NCI-H345 (cell line): ENCODE measurements at places on chromosomes 5 and 9.
A peak's percentile ranks its signal among the peaks of the same experiment; 100 is the strongest.

GRCh38 chr5:32014096-32014745 is 159.9 kb downstream of the GOLPH3 start:
- DNase-seq: no peak

- DNase-seq: peak; percentile 73
Measured at GRCh38 chr5:163460562-163461171, at the start of gene HMMR. HMMR (plus strand) TSS chr5:163460632; CDS start chr5:163460693, 61 bp downstream.

DNA sequence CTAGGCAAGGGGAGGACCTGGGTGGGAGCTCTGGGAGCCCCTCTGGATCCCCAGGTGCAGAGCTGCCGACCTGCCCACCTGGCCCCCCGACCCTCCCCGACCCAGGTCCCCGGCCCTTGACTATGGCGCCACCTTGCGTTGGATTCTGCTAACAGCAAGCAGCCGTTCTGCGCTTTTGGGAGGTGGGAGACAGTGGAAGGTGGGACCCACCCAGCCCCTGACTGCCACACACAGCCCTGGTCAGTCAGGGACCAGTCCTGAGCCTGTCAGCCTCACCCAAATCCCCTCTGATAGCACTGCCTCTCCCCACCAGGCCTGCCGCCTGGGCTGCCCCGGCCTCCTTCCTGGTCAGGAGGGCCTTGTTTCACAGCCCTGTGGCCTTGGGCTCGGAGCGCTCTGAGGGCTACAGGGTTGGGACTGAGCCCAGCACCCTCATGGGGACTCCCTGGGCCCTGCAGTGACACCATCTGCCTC is 77.9 kb downstream of the HMCN2 start:
- DNase-seq: peak; percentile 32

DNA sequence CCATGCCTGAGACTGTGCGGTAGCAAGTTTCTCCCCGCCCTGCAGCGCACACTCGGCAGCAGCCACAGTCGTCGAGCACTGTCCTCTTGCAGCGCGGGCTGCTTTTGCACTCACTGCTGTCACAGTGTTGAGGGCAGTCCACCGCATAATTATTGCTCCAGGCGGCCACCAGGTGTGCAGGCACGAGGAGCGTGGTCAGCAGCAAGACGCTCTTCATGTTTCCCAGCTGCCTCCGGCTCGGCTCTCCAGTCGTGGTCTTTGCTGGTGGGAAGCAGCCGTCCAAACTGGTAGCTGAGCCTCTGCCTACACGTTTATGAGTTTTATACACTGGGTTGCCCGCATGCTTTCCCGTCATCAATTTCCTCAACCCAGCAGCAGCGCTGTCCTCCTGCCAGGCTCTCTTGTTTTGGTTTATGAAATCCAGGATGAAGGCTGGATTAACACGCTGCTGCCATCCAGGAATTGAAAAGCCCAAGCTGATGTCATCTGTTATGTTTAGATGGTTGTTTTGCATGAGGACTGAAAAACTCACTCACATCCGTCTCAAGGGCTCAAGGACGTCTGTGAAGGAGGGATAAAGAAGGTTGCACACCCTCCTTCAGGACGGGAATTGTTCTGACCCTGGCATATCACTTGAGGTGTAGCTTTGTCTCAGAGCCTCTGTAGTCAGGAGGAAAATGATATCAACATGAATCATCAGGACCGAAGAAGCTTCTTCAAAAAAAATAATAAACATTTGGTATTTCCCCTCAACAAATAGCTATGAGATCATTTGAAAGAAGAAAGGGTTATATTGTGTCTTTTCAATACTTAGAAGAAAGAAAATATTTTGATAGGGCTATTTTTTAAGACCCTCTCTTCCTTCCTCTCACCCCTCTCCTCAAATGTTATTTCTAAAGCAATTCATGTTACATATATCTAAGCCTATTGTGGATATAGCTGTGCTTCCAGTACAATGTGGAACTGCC is at the start of gene ESM1:
TSS of gene ESM1 (minus strand) at position 293 of the 968 bp plus-strand sequence. CDS start at position 217, 76 bp downstream.
- DNase-seq: no peak

GRCh38 chr9:95049761-95050160 is 267.7 kb downstream of the FANCC start:
- no peak for DNase-seq

DNA sequence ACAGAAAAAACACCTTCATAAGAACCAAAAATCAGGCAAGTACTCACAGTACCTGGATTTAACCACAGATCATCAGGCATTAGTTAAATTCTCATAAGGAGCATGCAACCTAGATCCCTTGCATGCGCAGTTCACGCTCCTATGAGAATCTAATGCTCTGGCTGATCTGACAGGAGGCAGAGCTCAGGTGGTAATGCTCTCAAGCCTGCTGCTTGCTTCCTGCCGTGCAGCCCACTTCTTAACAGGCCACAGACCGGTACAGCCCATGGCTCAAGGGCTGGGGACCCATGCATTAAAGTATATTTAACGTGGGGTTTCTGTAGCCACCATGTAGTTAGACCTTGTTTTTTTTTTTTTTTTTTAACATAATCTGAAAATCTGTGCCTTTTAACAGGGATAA is 147.7 kb downstream of the VPS13A start:
- no peak for DNase-seq

DNA sequence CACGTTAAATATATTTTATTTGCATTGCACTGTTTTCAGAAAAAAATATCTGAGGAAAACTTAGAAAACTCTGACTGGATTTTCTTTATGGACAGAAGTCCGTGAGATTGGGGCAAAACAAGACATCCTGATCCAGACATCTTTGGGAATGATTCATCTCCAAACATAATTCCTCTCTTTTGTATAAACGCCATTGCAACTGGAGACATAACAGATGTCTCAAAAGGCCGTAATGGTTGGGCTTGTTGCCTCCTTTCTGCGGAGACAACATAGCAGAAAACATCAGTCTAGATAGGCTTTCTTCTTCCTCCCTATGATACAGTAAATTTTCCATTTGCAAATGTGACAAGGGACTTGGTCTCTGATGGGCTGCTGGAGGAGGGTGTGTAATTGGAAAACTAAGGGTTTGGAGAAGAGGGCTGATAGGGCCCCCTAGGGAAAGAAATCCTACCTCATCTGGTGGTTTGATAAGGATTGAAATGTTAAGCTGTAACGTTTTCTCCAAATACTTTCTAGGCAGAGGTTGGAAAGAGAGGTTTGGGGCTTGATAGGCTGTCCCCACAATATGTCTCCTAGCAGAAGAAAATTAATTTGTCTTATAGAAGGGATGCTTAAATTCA is 631.5 kb upstream of the ST8SIA4 start:
- no peak for DNase-seq

DNA sequence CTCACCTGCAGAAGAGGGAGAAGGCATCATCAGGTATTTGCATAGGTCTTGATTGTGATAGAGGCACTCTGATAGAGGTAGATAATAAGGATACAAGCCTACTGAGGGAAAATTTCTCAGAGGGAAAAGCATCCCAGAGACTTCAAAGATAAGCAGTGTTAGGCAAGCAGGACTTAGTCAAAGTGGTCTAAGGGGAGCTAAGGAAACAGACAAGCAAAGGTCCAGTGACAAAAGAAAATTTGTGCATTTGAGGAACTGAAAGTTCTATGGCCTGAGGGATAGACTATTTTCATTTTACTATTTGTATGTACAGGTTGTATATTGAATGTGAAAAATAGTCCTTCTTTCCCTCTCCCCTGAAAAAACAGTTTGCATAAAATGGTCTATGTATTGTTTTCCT is 27.4 kb downstream of the OXCT1 start:
- no peak for DNase-seq

DNA sequence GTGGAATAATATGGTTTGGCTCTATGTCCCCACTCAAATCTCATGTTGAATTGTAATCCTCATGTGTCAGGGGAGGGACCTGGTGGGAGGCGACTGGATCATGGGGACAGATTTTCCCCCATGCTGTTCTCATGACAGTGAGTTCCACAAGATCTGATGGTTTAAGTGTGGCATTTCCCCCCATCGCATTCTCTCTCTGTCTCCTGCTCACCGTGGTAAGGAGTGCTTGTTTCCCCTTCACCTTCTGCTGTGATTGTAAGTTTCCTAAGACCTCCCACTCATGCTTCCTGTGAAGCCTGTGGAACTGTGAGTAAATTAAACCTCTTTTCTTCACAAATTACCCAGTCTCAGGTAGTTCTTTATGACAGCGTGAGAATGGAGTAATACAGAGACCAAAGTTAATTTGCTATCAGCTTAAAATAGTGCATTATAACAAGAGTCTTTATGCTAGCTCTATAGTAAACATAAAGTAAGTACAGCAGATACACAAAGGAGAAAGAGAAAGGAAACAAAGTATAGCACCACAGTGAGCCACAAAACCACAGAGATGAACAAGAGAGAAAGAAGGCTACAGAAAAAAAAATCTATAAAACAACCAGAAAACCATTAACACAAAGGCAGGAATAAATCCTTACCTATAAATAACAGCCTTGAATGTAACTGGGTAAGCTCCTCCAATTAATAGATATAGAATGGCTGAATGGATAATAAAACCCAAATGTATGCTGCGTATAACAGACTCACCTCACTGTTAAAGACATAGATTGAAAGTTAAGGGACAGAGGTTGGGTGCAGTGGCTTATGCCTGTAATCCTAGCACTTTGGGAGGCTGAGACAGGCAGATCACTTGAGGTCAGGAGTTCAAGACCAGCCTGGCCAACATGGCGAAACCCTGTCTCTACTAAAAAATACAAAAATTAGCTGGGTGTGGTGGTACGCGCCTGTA is 39.7 kb downstream of the RAPGEF6 start:
- DNase-seq: no peak

DNA sequence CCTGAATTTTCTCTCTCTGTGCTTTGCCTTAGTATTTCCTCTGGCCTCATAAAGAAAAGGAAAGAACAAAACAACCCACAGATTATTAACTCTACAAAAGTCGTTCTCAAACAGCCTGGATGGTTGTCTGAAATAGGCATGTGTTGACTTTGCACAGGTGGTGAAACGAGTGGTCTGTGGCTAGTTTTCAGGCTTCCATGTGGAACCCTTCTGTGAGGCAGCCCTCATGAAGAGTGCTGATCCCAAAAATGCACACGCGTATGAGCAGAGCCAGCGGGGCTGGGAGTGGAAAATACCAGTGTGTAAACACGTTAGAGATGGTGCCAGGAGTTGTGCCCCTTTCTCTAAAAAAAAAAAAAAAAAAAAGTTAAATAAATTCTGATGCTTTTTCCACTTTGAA is 4.9 kb upstream of the PSAT1 start:
- peak; percentile 41 for DNase-seq

- DNase-seq: no peak
Measured at GRCh38 chr5:172583931-172584511, 57.0 kb upstream of the NEURL1B start.

DNA sequence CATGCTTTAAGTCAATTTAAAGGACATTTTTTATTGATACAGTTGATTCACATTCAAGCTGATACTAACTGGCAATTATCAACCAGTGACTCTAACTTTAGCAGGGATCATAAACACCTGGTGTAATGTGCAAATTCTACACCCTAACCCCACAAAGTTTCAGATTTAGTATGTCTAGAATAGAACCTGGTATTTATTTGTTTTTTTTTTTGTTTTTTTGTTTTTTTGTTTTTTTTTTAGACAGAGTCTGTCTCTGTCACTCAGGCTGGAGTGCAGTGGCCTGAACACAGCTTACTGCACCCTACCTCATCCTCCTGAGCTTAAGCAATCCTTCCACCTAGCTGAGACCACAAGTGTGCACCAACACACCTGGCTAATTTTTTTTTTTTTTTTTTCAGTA is 311.2 kb upstream of the SEMA6A start:
- no peak for DNase-seq

DNA sequence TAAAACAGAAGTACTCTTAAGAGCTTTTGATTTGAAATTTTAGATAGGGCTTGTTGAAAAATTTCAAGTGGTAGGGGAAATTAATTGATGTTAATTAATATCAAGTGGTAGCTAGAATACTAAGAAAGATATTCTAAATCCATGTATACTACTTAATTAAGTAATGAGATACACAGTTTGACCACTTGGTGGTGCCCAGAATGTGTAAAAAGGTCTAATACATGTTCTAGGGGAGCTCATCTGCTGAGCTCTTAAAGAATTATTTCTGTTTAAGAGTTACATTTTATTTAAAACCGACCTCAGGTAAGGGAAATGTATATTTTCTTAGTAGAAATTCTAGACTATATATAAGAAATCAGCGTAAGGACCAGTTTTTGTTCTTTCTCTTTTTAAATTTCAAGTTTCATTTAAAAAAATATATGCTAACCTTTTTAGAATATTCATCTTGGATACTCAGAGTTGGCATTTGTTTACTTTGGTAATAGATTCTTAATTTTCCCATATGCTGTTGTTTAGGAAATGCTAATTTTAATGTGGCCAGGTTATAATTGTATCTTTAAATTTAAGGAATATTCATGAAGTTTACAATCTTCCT is 61.5 kb downstream of the LNPEP start:
- DNase-seq: peak; percentile 3
